Mesothelial cell of epicardium (in vitro differentiated cells): ENCODE measurements at places on chromosomes 2 and 18.

GRCh38 chr18:78857314-78858150 is 122.1 kb upstream of the SALL3 start:
- no peak for DNase-seq

DNA sequence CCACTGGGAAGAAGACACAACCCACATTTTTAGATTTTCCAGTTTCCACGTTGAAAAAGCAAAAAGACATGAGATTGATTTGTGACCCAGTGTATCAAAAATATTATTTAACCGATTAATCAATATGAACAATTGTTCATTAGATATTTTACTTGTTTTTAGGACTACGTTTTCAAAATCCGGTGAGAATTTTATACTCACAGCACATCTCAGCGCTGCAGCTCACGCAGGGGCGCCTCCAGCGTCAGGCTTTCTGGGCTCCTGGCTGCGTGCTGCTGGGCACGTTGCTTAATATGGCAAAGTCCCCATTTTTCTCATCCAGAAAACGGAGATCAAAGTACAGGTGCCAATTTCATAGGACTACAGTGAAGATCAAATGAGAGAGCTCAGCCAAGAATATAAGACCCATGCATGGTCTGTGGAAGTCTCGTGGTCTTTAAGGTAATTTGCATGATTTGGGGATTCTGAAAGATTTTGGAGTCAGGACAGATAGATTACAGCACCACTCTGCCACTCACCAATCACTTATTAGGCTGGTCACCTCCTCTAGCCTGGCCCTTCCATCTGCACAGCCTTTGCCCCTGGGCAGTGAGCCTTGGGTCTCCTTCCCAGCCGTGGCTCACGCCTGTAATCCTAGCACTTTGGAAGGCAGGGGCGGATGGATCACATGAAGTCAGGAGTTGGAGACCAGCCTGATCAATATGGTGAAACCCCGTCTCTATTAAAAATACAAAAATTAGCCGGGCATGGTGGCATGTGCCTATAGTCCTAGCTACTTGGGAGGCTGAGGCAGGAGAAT is 36.2 kb downstream of the PTPN18 start:
- DNase-seq, result no peak

- no peak for DNase-seq
These were observed 75.9 kb downstream of the HRH4 start for GRCh38 chr18:24536326-24536725.

DNA sequence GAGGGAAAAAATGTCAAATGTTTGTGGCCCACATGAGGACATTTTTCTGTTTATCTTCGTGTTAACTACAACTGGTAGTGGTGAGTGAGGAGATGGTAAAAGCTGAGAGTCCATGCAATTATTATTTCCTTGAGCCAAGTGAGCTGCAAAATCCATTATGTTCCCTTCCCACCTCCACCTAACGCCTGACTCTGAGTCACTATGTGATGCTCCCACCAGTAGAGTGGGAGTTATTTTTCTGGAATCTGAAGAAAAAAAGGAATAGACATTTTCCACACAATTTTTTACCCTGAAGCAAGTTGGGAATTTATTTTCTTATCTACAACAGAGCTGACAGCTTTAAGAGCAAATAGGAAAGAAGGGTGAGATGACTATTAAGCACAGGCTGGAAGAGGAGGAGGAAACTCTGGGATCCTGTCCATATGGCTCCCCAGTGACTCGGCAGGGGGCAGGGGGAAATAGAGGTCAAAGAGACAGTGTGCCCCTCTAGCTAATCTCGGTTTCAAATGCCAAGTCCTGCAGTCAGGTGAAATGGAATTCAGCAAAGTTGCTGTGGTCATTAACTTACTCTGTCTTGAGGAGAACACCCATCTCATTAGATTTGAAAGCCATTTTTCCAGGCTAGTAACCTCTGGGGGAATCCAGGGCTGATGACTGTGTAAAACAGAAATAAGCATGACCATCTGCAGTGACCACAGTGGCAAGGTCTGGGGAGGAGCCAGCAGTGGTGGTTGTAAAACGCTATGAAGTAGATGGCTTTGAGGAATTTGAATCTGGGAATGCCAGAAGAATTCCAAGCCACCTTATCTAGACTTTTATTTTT is 463.9 kb downstream of the STK39 start:
- no peak for DNase-seq

DNA sequence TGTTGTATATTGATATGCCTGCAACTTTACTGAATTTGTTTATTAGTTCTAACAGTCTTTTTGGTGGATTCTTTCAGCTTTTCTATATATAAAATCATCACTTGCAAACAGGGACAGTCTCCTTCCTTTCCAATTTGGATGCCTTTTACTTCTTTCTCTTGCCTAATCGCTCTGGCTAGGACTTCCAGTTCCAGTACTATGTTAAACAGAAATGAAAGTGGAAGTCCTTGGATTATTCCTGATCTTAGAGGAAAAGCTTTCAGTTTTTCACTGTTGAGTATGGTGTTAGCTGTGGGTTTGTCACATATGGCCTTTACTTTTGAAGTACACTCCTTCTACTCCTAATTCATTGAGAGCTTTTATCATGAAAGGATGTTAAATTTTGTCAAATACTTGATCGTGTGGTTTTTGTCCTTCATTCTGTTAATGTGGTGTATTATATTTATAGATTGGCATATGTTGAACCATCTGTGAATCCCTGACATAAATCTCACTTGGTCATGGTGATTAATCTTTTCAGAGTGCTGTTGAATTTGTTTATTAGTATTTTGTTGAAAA is 52.9 kb downstream of the REL start:
- DNase-seq, result no peak

DNA sequence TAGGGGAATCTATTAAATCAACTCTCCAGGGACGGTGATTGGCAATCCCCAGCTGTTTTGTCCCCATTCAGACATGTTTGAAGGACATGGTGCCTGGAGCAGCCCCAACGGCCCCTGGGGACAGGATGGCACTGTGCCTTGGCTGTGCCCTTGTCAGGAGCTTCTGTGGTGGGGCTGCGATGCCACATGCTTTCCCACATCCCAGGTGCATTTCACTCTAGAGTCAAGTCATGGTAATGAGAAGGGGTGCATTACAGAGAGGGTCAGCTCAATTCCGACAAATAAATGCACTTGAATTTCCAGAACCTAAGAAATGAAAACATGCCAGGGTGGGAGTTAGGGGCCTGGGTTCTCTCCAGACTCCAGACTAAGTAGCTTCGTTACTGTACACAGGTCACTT is 289.4 kb upstream of the PXDN start:
- DNase-seq, result no peak
